Caco-2 (cell line): ENCODE measurements at places on chromosomes 1 and 21. TPM values are rescaled to one million over a fixed set of nuclear protein-coding genes. Genes with fewer than 3 reads are reported as not detected.

GRCh38 chr1:44334968-44335367, 20.1 kb downstream of the ERI3 start:
- no peak for DNase-seq

AVPR1B gene
- not detected in 2 replicates for total RNA-seq

GRCh38 chr1:187744665-187745064, 915.9 kb downstream of the PLA2G4A start:
- DNase-seq: no peak

PRRX1 gene
- total RNA-seq: not detected in 2 replicates

DNA sequence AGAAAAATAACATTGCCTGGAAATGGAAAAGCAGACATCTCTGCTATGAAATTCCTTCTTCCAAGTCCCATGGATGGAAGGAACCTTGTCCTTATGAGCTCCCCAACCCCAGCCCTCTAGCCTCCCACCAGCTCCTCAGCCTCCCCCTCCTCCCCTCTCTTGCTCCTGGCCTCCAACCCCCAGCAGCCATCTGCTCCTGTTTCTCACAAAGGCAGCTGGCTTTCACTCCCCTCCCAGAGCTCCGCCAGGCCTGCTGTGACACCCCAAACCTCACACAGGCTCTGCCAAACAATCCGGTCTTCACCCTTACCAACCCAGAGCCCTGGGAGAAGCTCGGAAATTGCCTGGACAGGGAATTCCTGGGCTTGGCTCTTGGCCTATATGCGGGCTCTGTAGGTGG, 69.2 kb downstream of the KLHDC7A start:
- no peak for DNase-seq

GRCh38 chr1:29712801-29713200, 476.5 kb downstream of the PTPRU start:
- DNase-seq: no peak

PWP2 gene
- total RNA-seq: 30.6 and 31.8 TPM in 2 replicates

- no peak for DNase-seq
Observed at GRCh38 chr1:245606157-245606725, 451.5 kb downstream of the KIF26B start.

GRCh38 chr1:159152031-159152430, 19.4 kb upstream of the CADM3 start:
- no peak for DNase-seq

DNA sequence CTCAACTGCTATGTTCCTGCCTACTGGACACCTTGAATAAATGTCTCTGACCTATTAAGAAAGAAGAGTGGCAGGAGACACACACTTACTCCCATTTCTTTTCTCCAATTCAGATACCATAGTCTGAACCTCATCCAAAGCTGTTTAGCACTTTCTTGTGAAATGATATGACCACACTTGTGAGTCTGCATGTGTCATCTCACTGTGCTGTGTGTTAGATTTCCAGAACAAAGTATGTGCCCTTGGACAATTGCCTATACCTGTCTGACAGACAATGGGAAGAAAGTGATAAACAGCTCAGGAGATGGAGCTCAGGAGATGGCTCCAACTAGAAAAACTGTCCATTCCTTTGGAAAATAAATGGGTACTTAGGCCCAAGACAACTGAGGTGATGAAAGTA, 48.4 kb downstream of the USP48 start:
- no peak for DNase-seq

ANGPTL7 gene
- not detected in 2 replicates for total RNA-seq

TUT4 gene
- total RNA-seq: 54.9 and 57.6 TPM in 2 replicates

- DNase-seq: no peak
Observed at GRCh38 chr21:32193098-32193465, 85.8 kb downstream of the MIS18A start.

GRCh38 chr1:233662575-233663304, 48.8 kb downstream of the KCNK1 start:
- no peak for DNase-seq

DNA sequence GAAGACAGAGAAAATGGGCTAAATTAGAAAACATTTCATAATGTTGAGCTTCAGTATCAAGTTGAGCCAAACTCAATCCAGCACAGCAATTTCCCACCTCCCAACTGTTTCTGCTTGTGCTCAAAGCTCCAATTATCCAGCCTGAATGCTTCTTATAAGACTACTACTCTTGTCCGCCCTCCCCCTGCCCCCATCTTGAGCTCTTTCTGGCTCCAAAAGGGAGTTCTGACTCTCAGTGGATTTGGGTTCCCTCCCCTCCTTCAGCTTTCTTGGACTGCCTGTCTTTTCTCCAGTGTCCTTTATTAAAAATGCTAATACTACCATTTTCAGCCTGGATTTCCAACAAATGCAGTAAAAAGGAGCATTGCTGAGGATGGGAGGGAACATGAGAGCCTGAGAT, 174.8 kb downstream of the ASTN1 start:
- no peak for DNase-seq

DNA sequence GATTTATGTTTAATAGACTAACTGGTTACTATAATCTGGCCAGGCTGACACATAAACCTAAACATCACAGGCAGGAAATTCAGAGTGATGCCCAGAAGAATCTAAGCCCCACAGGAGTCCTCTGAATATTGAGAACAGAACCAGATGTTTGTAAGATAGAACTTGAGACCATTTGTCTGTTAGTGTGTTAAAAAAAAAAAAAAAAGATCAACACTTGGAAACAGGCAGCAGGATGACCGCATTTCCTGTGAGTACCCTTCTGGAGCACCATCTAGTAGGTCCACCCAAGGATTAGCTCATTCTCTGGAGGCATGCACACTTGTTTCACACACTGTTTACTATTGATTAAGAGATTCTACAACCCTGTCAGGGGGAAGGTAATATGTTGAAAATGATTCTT, 111.4 kb upstream of the VANGL1 start:
- no peak for DNase-seq

PRXL2B gene
- 16.2 and 16.8 TPM in 2 replicates for total RNA-seq

TMEM82 gene
- 2.7 and 3.5 TPM in 2 replicates for total RNA-seq

DNA sequence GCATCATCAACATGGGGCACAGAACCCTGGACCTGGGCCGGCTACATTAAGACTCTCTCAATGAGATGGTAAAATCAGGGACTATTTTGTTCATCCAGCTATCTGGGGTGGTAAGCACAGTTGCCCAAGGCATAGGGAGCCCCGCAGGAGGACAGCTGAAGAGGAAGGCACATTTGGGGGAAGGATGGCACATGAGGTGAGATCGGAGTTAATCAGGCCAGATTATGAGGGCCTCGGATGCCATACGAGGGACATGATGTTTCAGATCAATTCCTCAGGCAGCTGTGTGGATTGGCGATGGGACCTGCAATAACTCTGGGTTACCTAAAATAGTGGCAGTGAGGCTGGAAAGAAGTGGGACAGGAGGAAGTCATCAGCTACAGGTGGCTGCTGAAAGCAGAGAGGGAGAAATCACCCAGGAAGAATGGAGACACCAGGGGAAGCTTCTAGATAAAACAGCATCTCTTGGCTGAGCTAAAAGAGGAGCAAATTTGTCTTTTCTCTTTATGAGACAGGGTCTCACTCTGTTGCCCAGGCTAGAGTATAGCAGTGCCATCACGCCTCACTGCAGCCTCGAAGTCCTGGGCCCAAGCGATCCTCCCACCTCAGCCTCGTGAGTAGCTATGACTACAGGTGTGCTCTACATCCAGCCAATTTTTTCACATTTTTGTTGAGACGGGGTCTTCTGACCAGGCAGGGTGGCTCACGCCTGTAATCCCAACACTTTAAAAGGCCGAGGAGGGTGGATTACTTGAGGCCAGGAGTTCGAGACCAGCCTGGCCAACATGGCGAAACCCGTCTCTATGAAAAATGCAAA, 21.1 kb downstream of the TOMM20 start:
- no peak for DNase-seq

- no peak for DNase-seq
Observed at GRCh38 chr1:40315795-40316594, 1.1 kb downstream of the COL9A2 start.

DNA sequence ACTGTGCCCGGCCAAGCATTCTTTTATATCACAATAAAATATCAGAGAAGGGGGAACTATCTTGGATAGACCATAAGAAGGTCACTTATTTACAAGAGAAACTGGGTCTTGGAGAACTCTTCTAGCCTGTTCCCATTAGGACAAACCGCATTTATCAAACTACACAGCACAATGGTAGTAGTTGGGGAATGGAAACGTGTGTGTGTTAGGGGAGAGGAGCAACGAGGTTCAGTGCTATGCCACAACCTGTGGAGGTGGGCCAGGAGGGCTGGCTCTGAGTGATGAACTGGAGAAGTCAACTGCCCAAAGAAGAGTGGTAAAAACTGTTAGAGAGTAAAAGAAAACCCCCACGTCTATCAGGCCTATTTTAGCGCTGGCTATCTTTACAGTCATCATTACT, 1.6 kb downstream of the DONSON start:
- DNase-seq: no peak

CHODL gene
- total RNA-seq: 0.16 TPM in 1 of 2 replicates, not detected in the other

DNA sequence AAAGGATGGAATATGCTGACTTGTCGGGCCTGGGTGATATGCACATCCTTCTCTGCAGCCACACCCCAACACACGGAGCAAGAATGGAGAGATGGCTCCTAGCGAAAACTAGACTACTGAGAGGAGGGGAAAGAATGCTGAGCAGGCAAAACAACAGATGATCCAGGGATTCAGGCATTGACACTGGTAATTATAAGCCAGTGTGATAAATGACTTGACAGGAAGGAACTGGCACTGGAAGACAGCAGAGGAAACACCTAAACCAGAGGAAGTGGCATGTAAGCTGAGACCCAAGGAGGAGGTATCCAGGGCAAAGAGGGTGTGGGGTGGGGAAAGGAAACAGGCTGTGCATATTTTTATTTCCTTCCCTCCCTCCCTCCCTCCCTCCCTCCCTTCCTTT, 31.7 kb upstream of the KHDRBS1 start:
- DNase-seq: no peak
